T47D (cell line): ENCODE measurements at places on chromosomes 2 and 18.

DNA sequence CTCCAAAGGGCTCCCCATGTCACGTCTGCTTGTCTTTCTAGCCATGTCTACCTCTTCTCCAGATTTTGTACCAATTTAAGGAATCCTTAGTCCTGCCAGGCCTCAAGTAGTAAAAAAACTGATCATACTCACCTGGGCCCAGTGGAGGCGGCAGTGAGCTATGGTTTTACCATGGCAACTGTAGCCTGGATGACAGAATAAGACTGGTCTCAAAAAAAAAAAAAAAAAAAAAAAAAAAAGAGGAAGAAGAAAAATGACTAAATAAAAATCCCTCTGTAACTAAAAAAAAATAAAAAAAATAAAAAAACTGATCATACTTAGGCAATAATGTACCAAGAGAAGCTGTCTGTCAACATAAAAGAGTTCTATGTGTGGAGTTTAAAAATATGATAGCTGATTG lies 221.6 kb downstream of the NR4A2 start:
- DNase-seq: no peak

- no peak for DNase-seq
Measured at GRCh38 chr2:178473373-178473772, 5.0 kb downstream of the FKBP7 start.

- no peak for DNase-seq
Measured at GRCh38 chr2:218708086-218708485, 2.5 kb upstream of the TTLL4 start.

- peak; percentile 49 for DNase-seq
Measured at GRCh38 chr2:185608799-185609198, 129.8 kb upstream of the FSIP2 start.

DNA sequence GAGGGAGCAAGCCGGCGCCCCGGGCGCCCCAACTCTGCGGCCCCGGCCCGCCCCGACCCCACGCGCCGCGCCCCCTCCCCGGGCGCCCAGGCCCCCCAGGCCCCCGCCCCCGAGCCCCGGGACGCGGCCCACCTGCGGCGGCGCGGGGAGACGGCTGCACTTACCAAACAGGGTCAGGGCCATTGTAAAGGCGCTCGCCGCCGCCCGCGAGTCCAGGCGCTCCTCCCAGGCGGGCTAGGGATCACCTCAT lies 526 bp downstream of the CHN1 start:
- DNase-seq: no peak

DNA sequence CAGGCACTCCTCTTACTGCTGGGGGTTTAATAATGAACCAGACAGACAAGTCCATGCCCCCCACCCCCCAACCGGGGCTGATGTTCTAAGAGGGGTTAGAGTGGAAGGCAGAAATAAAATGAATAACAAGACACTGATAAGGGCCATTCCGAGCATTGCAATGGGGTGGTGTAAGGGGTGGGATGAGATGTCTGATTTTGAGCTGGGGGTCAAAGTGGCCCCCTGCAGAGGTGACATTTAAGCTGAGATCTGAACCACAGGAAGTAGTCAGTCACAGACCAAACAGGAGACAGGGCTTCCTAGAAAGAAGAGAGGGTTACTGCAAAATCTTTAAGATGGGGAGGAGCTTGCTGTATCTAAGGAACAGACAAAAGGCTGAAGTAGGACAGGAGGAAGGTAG lies 180.6 kb upstream of the SH3BP4 start:
- DNase-seq: no peak

DNA sequence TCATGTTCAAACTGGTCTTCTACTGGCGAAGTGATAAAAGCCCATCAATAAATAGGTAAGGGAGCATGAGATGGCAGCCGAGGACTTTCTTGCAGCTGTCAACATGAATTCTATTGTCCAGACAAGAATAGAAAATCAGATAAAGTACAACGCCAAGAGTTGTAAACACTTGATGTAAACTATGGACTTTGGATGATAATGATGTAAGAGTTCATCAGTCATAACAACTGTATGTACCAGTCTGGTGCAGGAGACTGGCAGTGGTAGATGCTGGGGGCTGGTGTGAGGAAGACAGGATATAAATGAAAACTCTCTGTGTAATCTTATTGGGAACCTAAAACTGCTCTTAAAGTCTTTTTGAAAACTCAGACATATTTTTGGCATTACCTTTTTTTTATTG lies 155.9 kb upstream of the RASGRP3 start:
- DNase-seq: no peak

DNA sequence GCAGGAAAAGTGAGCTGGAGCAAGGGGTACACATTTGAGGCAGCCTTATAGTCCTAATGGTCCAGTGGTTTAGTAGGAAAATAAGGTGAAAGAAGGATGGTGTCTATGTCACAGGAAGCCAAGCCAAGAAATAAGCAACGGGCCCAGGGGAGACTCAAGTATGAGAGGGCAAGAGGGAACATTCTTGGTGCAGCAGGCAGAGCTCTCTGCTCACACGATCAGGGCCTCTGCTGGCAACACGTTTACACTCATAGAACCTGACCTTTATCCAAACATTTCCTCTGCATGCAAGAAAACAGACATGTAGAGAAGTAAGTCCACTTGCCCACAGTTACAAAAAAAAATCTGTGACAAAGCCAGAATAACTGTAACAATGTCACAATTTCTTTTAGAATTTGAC lies 32.6 kb upstream of the LRRC30 start:
- no peak for DNase-seq

- DNase-seq: no peak
Measured at GRCh38 chr18:40040574-40040973, 1914.5 kb upstream of the PIK3C3 start.

DNA sequence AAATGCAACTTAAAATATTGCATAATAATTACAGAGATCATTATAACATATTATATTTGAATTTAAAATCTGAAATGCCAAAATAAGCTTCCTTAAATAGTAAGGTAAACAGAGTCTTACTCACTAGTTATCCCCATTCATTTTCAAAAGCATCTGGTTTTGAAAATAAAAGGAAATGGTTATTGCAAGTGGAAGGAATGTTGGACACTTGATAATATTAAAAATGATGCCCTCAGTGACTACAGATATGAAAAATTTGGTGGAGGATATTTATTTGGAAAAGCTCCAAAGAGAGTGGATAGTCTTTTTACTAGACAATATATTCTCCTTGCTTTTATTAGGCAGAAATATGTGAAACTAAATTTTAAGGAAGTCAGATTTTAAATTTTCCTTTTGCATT lies 39.7 kb downstream of the CDH19 start:
- DNase-seq: no peak

DNA sequence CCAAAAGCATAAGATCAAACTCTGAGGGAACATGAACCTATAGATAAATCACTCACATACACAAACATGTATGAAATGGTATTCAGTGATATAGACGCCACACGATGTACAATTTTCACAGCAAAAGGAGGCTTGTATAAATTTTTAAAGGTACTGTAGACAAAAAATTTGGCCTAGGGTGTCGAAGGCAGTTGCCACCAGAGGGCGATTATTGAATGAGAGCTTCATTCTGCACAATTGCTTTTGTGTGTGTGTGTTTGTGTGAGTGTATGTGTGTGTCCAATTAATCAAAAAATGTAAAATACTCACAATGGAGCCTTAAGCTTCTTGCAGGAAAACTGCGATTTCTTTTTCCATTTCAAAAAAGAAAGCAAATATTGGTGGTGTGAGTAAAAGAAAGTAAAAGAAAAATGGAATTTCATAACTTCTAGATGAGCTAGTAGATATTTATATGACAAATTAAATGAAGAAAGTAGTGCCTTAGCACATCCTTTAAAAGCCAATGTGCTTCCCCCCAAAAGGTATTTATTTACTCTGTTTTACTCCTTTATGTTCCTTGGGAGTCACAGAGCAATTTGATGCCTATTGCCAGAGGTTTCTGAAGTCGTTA lies 800.1 kb downstream of the SATB2 start:
- peak; percentile 1 for DNase-seq
